ENCODE measurements at places on chromosomes 13 and 19.

- DNase-seq, result no peak
Measured at GRCh38 chr13:86155756-86156155, 356.5 kb upstream of the SLITRK6 start.

- peak; percentile 68 for DNase-seq
Measured at GRCh38 chr13:40069173-40070044, 413.9 kb downstream of the COG6 start.

DNA sequence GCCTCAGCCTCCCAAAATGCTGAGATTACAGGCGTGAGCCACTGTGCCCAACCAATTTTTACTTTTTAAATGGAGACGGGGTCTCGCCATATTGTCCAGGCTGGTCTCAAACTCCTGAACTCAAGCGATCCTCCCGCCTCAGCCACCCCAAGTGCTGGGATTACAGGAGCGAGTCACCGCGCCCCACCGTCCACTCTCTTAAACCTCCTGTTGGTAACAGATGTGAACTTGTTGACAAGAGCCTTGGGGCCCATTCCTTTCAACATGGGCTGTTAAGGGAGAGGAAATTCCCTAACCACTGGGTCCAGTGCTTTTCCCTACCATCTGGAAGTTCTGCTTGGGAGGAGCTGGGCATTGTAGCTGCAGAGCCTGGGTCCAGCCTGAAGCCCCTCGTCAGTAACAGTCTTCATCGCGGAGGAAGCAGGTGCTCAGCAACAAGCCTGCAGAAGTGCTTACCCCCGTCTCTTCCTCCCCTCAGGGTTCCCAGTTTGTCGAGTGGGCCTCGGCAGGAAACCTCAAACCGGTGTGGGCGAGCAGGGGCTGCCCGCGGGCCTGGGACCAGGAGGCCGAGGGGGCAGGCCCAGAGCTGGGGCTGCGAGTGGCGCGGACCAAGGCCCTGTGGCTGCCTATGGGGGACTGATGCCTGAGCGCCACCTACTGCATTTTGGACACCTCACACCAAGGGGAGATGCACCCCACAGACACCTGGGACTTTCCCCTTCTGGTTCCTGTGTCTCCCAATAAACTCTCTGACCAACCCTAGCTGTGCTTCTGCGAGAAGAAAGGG is 4.0 kb upstream of the FLT3LG start:
- peak; percentile 75 for DNase-seq

DNA sequence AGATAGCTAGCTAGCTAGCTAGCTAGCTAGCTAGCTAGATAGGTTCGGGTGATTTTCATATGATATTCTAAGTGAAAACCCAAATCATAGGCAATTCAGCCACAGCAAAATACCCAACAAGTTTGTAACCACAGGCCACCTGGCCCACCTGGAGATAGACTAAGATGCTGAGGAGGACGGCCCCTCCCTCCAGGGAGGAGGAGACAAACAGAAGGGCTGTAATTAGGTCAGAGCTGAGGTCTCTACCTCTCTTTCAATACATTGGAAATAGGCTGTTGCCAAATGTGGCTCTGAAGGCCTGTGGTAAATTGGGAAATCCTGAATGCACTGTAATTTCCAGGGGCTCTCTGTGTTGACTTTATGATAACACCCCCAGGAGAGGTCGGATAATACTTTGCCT is 382.2 kb downstream of the FGF9 start:
- no peak for DNase-seq

- DNase-seq, result no peak
Measured at GRCh38 chr13:44320611-44321010, 53.0 kb upstream of the SERP2 start.

DNA sequence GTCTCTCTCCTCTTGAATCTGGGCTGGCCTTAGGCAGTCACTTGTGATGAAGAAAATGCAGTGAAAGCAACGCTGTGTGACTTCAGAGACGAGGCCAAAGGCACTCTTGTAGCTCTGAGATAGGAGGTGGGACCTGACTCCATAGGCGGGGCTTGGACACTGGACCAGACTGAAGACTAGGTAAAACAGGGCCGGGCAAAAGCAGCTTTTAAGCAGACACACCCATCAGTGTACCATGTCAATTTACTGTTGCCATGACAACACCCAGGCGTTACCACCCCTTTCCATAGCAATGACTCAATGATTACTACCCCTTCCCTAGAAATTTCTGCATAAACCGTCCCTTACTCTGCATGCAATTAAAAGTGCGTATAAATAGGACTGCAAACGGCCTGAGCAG is 6.6 kb upstream of the EID2 start:
- DNase-seq, result no peak

DNA sequence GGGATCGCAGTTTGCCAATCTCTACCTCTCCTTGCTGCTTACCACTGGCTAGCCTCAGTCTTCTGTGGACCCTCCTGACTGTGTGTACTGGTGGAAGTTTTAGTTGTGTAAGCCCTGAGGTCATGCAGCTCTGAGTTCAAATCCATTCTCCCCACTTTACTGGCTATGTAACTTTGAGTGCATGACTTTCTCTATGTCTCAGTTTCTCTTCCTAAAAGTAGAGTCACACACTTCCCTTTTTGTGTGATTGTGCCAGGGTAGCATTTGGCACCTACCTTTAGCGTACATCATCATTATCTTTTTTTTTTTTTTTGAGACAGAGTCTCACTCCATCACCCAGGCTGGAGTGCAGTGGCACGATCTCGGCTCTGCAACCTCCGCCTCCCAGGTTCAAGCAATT is 70.3 kb downstream of the MAP4K1 start:
- DNase-seq, result no peak

- DNase-seq, result peak; percentile 16
Measured at GRCh38 chr19:57465680-57466381, 8.9 kb upstream of the VN1R1 start.

DNA sequence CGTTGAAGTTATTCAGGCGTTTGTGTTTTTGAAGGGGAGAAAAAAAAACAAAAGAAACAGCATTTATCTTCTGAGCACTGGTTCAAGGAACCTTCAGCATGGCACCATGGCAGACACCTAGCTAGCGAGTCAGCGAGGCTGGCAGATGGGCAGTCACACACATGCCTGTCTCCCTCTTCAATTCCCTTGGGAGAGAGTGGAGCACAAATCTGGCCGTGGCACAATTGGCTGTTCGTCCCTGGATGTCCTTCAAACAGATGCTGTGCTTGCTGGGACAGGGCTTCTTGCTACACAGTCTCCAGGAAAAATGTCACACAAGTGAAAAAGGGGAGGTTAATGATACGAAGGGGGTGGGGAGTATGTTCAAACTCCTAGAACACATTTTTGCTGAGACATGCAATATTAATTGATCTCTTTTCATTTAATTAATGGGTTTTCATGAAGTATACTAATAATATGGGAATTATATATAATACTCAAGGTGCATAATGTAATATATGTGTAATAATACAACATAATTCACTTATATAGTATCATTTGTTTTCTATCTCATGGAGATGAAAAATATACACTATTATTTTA is 1674.5 kb upstream of the SLC10A2 start:
- no peak for DNase-seq

DNA sequence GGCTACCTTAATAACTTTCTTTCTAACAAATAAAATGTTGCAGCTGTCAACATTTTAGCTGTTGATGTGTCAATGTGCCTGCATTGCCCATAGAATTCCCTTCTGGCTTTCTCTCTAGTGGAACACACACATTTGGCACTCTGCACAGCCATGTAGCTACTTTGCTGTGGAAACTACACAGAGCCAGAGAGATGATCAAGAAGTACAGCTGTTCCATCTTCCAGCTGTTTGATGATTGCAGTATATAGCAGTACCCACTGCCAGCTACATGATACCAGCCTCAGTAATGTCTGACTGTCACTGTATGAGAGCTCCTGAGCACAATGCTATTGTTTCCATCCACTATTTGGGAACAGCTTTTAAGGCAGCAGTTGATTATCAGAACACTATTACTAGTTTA is 843.0 kb downstream of the PCDH17 start:
- no peak for DNase-seq

GRCh38 chr13:51825681-51826254 is 19.2 kb downstream of the TMEM272 start:
- no peak for DNase-seq

- no peak for DNase-seq
Measured at GRCh38 chr13:110507678-110508381, 53.7 kb downstream of the RAB20 start.

DNA sequence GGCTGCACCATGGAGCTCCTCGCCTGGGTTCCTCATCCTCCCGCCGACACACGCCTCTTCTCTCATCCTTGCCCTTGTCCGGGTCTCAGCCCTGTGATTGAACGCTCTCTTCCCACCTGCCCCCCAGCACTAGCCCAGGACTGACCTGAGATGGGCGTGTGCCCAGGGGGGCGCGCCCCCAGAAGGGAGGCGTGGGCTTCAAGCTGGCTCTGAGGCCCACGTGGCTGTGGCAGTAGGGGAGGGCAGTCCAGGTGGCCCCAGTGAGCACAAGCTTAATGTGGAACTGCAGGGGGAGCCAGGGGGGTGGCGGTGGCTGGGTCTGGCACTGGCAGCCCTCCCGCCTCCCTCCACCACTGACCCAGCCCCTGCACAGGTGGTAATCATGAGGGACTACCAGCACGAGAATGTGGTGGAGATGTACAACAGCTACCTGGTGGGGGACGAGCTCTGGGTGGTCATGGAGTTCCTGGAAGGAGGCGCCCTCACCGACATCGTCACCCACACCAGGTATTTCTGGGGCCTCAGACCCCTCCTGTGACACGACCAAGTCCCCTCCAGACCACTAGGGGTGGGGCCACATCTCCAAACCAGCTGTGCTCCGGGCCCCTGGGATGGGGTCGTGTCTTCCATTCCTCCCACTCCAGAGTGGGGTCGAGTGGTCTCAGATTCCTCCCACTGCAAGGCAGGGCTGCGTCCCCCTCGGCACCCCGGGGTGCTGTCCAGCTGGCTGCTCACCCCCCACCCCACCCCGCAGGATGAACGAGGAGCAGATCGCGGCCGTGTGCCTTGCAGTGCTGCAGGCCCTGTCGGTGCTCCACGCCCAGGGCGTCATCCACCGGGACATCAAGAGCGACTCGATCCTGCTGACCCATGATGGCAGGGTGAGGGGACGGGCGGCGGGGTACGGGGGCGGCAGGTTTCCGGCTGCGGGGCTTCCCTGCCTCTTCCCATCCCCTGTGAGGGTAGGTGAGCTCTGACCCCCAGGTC is 21.9 kb upstream of the NCCRP1 start:
- DNase-seq, result no peak

DNA sequence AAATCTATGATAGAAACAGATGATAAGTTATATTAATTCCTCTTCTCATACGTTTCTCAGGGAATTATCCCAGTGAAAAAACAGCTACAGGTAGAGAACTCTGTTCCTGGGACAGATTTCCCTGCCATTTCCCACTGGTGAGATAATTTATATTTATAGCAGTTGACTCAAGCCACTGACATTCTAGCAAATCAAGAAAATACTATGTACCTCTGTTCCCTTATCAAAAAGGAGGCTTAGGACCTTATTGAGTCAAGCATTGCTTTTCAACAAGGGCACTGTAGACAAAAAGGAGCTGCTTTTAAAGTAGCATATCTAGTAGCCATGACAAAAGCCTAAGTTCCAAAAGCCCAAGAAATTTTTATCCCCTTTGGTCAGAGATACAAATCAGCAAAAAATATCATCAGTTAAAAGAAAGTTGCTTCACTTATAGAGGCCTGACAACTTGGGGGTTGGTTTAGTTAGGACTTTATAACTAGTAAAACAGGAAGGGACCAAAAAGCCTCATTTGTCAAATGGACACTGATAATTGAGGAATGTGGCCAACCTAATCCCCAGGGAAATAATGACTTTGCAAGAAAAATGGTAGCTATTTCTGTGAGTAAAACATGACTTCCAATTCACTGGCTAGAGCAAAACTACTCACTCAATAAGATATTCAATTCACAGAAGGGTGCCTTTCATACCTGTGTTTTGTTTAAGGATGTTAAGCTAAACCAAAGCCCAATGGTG is 652.5 kb downstream of the SLITRK1 start:
- no peak for DNase-seq

- peak; percentile 71 for DNase-seq
Measured at GRCh38 chr19:49690656-49691242, at the start of gene CPT1C. Gene CPT1C, plus strand, starts transcription at chr19:49691116. Its CDS starts 1,137 bp downstream, at chr19:49692253.
